Activated T-cell treated with anti-CD3 and anti-CD28 coated beads, Interleukin-2, amount 50 U/mL, for 48 hours (primary cell): ENCODE measurements at places on chromosomes 12 and 14.
A peak's percentile ranks its signal among the peaks of the same experiment; 100 is the strongest.

GRCh38 chr14:95491936-95492608, 24.4 kb downstream of the SYNE3 start:
- DNase-seq = no peak

GRCh38 chr14:106228541-106229158, 702.3 kb downstream of the TMEM121 start:
- peak; percentile 45 for DNase-seq

- DNase-seq = no peak
Observed at GRCh38 chr14:101477648-101478047, 83.6 kb upstream of the DIO3 start.

DNA sequence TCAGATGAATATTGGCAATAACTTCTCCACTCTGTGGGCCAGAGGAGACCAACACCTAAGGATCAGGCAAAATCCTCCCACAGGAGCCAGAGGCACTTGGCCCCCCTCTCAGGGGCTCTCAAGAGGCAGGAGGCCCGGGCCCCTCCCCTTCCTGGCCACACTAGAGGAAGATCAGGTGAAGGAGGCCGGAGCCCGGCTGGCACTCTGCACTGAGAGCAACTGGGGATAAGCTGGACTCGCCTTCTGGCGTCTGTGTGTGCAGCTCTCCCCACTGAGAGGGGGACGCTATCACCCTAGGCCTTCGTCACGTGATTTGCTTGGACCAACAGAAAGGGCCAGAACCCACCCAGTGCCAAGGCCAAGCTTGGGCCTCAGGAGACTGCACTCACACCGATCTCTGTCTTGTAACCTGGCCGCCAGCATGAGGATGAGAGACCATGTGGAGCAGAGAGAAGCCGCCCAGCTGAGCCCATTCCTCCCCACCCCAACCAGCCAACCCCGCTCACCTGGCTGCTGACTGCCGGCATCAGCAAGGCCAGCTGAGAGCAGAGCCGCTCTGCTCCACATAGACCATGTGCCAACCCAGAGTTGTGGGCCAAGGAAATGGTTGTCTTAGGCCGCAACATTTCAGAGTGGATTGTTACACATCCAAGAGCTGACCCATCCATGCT, 64.0 kb downstream of the NOC4L start:
- DNase-seq = no peak

DNA sequence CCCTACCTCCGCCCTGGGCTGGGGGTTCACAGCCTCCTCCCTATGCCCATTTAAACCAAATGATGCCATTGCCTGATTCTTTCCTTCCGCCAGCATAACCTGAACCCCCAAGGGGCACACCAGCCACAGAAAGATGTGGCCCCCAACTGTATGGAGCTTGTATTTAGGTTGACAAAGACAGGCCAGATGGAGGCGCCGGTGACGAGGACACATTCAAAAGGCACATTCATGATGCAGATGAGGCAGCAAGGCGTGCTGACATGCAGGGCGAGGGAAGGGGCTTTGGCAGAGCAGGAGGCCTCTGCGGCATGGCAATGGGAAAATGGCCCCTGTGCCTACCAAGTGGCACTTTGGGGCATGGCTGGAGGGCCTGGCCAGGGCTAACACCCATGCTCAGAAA, 112.2 kb downstream of the RFLNA start:
- DNase-seq = no peak

GRCh38 chr12:32390572-32391219, 8.7 kb upstream of the FGD4 start:
- DNase-seq = peak; percentile 47

- no peak for DNase-seq
Observed at GRCh38 chr12:124754949-124755800, 108.5 kb downstream of the SCARB1 start.

DNA sequence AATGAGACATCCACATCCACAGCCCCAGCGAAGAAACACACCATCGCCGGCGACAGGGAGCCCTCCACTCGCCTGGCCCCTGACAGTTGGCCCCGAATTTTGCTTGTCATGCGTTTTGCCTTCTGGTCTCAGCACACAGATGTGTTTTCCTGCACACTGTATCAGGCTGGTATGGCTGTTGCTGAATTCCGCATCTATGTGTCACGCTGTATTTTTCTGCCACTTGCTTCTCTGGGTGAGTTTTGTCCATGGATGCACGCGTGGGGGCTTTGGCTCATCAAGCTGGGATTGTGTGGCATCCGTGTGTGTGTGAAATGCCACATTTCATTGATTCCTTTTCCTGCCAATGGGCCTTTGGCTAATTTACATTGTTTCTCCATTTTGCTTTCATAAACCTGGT, 26.5 kb downstream of the ARL6IP4 start:
- DNase-seq = no peak

DNA sequence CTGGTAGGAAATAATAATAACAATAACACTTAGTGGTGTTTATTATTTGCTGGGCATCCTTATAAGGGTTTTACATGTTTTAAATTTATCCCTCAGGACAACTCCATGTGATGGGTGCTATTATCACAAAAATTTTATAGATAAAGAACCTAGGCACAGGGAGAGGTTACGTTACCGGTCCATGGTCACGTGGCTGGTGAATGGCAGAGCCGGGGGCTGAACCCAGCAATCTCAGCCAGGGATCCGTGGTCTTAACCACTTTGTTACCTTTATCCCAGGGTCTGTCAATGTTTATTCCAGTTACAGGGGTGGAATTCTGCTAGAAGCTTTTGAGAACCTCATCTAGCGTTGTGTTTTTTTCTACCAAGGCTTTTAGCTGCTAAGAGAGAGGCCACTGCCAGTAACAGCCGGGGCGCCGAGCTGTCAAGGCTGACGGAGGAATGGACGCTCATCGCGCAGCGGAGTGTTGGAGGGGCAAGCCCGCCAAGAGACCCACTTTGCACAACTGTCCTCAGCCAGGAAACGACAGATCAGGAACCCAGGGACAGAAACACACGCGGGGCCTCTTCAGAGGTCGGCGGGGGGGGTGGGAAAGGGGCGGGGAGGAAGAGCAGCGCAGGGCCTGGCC, 418 bp downstream of the AMN1 start:
- no peak for DNase-seq

DNA sequence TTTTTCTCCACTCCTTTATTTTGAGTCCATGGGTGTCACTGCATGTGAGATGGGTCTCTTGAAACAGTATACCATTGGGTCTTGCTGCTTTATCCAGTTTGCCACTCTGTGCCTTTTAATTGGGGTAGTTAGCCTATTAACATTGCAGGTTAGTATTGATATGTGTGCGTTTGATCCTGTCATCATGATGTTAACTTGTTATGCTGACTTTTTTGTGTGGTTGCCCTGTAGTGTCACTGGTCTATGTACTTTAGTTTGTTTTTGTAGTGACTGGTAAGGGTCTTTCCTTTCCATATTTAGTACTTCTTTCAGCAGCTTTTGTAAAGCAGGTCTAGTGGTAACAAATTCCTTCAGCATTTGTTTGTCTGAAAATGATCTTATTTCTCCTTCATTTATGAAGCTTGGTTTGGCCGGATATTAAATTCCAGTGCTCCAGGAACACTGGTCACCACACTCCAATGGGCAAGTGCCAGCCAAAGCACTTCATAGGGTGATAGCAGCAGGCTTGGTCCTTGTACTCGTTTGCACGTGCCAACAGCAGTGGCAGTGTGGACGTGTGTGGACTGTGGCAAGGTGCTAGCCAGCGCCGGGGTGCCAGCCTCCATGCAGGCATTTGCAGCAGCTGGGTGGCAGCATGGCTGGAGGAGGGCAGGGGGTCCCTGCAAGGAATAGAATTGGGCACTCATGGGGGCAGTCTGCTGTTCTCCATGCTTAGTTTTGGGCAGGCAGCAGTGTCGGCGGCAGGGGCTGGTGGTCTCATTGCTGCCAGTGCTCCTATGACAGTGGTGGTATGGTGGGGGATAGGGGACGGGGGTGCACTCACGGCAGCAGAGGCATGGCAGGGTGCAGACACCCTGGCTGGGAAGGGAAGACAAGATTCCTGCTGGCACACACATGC, 53.5 kb downstream of the FRS2 start:
- no peak for DNase-seq

DNA sequence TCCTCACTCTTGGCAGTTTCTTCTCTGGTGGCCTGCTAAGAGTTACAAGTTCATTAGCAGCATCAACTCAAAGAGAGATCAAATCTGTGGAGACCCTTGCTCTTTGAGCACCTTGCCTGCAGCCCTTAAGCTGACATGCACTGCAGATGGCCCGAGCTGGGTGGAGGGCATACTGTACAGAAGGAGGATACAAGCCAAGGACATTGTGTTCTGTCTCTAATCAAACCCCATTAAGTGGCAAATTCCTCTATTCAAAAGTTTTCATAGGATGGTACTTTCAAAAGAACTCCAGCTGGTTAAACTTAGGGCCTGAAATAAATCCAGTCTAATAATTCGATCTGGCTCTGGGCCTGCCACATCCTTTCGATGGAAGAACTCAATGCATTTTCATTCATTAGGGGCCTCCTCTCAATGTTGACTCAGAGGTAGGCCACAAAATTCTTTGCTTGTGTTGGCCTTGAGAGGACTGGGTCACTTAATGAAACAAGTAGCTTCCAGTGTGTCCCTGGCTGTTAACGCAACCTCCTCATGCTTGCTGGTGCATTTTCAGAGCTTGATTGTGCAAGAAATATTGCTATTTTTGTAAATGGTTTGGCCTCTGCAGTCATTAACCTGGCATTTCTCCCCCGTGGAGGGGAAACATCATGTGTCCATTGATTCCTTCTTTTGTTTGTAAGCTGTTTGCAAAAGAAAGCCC, 318.2 kb downstream of the NUAK1 start:
- no peak for DNase-seq

GRCh38 chr14:104891121-104891551, 26.1 kb downstream of the CEP170B start:
- DNase-seq = no peak

GRCh38 chr12:10559244-10559643, 53.6 kb downstream of the EIF2S3B start:
- DNase-seq = peak; percentile 42

GRCh38 chr12:108807996-108808769, 49.2 kb downstream of the SSH1 start:
- DNase-seq = no peak

- no peak for DNase-seq
Observed at GRCh38 chr12:67968321-67968720, 20.9 kb upstream of the IFNG-AS1 start.

- DNase-seq = no peak
Observed at GRCh38 chr14:102074415-102074964, 12.4 kb downstream of the HSP90AA1 start.

GRCh38 chr12:65182012-65182739, 12.8 kb downstream of the LEMD3 start:
- no peak for DNase-seq

DNA sequence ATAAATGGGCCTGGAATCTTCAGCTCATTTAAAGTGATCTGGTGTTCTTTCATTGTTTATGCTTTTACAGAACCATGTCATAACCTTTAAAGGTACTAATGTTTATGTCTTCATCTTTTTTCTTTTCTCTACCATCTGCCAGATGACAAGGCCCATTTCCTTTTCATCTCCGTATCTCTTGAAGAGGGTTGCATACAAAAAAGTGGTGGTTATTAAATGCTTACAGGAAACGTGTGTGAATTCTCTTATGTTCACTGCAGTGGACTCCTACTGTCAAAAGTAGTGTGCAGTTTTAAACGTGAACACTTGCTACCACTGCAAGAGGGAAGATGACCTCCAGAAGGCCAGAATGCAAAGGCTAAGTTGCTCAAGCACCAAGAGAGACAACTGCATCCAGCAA, 91.4 kb downstream of the TTC7B start:
- no peak for DNase-seq

GRCh38 chr14:29311983-29312382, 545.4 kb downstream of the FOXG1 start:
- DNase-seq = no peak

- DNase-seq = no peak
Observed at GRCh38 chr14:75597149-75597548, 18.7 kb downstream of the FLVCR2 start.

DNA sequence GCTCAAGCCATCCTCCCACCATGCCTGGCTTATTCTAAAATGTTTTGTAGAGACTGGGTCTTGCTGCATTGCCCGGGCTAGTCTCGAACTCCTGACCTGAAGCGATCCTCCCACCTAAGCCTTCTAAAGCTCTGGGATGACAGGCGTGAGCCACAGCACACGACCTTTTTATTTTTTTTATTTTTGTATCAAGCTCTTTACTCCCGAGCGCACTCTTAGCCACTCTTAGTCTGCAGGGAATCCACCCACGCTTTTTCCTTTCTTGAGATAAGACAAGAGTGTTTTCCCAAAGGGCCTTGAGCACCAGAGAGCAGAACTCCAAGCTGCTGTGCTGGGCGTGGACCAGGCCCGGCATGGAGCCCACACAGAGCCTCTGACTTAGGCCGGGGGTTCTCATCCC, 23.4 kb downstream of the MAP1LC3B2 start:
- no peak for DNase-seq

DNA sequence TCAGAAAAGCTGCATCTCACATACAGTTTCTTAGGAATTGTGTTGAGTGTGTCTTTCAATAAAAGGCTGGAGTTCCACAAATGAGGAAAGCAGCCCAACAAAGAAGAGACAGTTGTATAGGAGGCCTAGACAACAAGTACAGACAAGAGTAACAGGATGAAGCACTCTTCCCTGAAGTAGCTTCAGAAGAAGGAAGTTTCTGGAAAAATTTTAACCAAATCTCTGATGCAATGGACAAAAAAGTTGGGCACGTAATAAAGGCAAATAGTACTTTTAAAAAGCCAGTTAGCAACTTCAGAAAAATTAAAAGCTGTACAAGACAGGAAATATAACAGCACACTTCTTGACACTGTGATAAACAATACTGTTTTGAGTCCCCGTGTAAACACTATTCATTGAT, 134.1 kb upstream of the PLEKHG7 start:
- no peak for DNase-seq

DNA sequence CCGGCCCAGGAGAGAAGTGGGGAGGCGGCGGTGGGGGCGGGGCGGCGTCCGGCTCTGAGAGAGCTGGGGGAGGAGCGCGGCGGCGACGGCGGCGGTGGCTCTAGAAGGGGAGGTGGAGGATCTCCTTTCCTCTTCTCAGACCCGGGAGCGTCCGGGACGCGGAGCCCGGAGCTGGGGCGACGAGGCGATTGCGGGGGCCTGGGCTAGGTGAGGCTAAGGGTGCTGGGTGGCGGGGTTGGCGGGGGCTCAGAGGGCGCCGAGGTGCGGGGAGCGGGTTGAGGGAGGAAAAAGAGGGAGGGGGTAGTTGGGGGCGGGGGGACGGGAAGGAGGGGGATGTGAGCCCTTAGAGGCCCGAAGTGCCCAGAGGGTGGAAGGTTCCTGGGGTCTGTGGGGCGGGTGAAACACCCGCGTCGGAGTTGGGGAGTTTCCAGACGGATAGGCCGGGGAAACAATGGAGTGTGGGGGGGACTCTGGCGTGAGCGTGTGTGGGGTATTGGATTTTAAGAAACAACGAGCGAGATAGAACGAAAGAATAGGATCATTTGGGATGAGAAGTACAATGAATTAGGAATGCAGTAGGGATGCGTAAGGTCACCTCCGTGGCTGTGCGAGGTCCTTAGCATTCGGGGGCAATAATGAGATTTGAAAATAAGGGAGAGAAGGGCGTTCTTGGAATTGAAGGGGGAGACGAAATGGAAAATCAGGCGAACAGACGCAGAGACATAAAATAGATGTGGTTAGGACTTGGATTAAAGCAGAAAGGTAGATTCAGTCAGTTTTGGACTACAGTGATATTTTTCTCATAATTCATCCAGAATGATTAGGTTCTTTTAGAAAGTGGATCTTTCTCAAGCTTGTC, at the start of gene SPATS2:
Gene SPATS2 (plus strand): TSS at position 82 of the 859 bp plus-strand sequence. CDS start 93,551 bp downstream, outside the sequence.
- no peak for DNase-seq
